ENCODE measurements at places on chromosomes 11 and 22.

GRCh38 chr22:43389227-43389836 lies 22.5 kb upstream of the MPPED1 start:
- no peak for DNase-seq

DNA sequence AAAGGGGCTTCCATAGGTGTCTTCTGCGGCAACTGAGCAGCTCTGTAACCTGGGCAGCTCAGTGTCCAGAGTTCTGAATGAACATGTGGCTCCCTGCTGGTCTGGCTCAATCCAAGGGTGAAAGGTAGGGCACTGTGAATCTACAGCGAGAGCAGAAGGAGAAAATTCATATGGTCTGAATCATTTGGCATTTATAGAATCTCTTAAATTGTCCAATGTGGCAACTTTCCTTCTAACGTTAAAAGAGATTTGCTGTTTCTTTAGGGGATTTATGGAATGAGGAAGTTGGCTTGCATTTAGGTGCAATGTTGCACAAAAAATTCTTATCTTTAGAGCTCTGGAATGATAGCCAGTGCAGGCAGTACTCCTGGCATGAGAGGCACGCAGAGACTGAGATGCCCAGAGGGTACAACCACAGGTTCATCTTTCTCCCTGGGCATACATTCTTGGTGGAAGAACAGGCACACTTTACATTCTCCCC lies 17.0 kb downstream of the ATXN10 start:
- DNase-seq, result no peak

DNA sequence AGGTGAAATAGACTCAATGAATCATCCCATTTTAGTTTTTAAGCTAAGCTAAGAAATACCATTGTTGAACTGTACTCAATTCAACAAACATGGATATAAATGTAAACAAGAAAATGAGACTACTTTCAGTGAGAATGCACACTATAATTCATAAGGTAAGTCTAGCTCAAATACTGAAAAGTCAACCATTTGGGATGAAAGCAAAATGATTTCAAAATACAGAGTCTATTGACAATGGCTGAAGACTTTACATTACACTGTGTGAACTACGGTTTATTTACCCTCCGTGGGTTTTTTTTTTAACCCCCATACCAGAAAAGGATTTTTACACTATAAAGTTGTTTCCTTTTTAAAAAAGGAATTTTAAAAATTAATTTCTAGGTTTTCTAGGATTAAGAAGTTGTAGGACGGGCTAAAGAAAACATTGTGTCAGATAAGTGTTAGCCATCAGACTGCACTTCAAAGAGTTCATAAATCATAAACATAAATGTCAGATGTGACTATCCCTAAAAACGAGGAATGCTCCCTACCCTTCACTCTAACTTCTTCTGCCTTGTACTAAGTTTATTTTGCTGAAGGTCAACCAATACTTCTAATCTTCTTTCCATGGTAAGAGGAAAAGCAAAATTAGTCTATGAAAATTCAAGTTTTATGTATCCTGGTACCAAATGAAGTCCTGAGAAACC lies 83.0 kb downstream of the FCHSD2 start:
- DNase-seq, result no peak

DNA sequence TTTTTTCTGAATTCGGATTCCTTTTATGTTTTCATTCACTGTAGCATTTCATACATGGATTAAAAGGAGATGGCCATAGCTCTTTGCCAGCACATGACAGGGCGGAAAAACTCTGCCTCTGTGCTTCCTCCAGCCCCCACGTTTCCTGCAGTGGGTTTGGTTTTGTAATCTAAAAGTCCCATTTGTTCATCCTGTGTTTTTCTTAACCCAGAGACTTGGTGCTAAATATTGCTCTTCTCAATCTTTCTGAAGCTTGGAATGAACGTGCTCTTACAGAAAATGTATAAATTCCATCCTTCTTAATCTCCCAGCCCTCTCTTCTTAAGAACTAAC lies 89.9 kb downstream of the PPP6R3 start:
- peak; percentile 82 for DNase-seq

DNA sequence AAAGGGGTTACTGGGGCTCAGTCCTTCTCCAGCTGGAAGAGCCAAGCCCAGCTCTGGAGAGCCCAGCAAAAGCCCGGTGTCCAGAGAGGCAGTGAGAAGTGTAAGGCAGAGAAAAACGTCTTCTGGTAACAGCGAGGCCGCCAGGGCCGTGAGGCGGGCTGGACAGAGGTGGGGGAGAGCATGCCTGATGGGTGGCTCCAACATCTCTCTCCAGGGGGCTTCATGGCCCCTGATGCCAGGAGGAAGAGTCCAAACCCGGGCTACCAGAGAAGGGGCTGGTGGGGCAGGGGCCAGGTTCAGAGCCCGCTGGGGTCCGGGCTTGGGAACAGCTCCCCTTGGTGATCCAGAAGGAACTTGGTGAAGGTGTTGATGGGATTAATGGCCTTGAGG lies 21.7 kb downstream of the ARHGAP1 start:
- DNase-seq, result no peak

DNA sequence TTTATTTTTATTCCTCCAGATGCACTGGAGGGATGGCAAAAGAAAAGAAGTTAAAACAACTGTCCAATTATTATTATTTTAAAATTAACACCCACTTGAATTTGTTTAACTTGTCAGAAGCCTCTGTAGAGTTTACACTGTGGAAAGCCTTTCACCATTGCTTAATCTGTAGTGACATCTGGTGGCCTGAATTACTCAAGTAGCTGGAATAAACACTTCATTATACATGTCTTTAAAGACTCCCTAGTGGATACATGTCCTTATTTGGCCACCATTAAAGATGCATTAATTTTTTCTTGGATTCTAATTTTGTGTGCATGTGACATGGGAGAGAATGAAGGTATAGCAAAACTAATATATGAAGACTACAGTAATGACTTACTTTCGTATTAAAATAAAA lies 1496.5 kb downstream of the FAM181B start:
- peak; percentile 53 for DNase-seq

DNA sequence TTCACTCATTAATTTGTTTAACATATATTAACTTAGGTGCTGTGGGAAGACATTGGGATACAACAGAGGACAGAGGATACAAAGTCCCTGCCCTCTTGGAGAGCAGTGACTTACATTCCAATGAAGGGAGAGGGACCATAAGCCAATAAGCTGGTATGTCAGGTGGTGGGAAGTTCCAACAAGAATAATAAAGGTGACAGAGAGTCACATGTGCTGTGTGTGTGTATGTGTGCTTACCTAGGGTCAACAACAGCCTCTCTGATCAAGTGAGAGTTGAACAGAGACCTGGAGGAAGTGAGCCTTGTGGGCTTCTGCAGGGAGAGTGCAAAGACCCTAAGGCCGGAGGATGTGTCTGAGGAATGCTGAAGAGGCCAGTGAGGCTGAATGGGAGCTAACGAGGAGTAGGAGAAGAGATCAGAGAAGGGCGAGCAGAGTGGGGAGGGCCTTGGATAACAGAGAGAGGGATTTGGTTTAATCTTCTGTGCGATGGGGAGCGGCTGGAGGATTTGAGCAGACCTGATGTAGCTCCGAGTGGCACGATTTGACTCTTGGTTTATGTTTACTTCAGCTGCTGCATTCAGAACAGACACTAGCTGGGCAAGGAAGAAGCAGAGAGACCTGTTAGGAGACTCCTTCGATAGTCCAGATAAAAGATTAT lies 35.3 kb downstream of the MAP6 start:
- no peak for DNase-seq

DNA sequence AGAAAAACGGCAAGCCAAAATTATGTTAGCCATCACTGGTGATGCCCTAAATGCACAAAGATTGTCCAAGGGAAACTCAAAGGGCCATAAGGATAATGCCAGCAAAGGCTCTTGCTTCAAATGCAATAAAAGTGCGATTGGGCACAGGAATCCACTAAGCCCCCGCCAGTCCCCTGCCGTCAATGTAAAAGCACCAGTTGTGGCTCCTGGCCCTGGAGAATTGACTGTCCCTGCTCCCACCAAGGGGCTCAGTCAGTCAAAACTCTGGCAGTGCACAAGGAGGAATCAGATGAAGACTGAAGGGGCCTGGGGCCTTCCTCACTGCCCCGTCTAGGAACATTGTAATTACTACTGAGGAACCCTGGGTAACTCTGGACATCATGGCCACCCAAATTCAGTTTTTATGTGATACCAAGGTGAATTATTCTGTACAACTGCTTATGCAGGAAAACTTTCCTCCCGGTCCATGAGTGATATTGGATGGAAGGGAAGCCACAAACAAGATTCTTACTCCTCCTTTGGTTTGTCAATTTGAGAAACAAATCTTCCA lies 85.6 kb downstream of the PIWIL4 start:
- DNase-seq, result no peak

DNA sequence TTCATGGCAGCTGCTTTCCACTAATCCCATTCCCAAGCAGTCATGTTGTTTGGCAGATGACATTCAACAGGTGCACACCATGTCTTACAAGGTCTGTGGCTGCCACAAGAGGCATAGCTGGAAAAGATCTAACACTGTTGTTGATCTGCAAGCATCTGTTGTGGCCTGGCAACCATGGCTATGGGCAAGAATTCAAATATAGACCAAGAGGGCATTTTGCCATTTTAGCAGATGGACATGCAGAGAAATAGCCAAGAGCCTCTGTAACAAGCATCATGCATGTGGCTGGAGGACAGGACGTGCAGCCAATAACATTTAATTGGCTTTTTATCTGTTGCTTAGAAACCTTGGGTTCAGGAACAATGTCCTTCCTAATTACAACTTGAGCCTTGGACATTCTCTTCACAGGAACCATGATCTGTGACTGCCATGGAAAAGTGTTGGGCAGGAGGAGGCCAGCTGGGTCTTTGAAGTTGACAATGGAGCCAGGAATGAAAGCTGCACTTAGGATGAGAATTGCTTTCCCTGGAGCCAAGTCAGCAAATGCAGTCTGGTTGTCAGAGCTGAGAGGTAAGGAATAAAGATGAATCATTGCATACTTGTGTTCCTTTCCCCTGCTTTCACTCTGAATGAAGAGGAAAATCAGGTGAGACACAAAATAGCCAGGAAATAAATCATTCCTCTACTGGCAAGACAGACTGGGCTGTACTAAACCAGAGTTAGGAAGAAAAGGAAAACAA lies 113.6 kb upstream of the ANO5 start:
- no peak for DNase-seq

DNA sequence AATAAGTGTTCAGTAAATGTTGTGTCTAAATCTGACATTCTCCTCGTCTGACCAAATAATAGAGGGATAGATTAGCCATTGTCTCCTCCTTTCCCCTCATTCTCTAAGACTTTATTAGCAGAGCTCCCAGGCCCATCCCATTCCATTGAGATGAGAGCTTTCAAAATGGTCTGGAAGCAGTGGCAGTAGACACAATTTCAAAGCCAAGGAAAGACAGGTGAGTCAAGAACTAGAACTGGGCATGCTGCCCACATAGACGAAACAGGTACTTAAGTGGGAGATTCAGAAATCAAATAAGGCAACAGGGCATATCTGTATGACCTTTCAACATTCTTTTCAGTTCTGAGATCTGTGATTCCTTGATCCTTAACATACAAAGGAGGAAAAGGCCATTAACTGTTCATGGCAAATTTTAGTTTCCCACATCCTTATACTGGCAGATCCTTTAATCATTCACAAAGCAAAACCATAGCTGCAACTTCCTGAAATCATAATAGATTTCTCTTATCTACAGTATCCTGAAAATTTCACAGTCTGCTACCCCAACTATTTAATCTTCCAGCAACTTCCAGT lies 96.6 kb upstream of the KCNA4 start:
- DNase-seq, result no peak

DNA sequence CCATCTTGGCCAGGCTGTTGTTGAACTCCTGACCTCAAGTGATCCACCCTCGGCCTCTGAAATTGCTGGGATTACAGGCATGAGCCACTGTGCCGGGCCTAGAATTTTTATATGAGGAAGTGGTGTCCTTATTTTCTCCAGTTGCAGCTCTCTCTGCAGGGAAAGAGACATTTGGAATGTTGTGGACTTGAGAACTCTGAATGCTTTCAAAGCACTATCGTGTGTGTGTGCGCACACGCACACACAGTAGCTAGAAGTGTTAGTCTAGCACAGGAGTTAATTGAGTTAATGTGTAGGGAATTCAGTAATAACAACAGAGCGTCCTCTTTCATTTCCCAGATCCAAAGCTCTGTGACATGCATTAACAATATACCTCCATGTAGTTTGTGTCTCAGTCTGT lies 164.0 kb upstream of the RASSF10 start:
- no peak for DNase-seq

GRCh38 chr11:75498556-75499255 lies 27.0 kb downstream of the GDPD5 start:
- peak; percentile 30 for DNase-seq

GRCh38 chr11:76786016-76786415 lies 2.9 kb downstream of the TSKU start:
- no peak for DNase-seq

- peak; percentile 51 for DNase-seq
These were observed 35.8 kb downstream of the TNRC6B start for GRCh38 chr22:40213478-40213877.

DNA sequence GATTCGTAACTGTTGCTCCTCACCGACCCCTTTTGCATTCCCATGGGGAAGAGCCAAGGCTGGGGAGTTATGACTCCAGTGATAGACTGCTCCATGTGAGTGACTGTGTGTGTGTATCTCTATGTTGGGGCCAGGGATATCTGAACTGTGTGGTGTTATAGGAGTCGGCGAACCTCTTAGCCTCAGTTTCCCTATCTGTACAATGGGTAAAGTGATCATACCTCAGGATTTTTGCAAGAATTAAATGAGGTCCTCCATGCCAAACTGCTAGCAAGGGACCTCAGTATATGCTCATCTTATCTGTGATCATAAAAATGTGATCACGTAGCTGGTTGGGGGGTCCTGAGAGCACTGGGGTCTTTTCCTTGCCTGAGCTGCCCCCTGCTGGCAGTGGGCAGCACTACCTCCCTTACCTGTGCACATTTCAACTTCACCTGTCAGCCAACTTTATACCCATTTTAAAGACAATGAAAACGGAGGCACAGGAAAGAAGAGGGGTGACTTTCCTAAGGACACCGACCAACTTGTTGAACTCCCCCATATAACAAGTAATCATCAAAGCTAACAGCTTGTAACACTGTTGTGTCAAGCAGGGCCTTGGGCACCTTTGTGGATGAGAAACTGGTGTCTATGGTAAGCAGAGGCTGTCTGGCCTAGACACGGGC lies 1.4 kb upstream of the DPP3 start:
- peak; percentile 27 for DNase-seq

DNA sequence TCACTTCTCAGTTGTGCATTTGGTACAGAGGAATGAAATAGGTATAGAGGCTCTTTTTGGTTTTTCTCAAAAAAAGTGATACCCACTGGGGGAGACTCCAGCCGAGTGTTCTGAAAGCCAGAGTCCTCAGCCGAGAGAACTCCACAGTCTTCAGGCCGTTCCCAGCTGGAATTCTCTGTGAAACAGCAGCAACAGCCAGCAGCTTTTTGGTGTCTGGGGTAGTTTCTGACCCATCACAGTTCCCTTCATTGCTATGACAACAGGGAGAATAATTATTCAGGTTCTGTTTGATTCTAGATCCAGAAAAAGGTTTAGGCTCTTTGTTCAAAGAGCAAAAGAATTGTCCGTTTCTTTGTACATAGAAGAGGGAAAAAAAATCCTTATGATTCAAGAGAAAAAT lies 84.6 kb downstream of the C22orf31 start:
- DNase-seq, result no peak

GRCh38 chr11:10600570-10601248 lies 32.2 kb upstream of the LYVE1 start:
- peak; percentile 58 for DNase-seq

GRCh38 chr22:36279219-36279666 lies 26.3 kb downstream of the APOL1 start:
- DNase-seq, result peak; percentile 46

- no peak for DNase-seq
These were observed 3.4 kb downstream of the CTSF start for GRCh38 chr11:66564984-66565383.

- no peak for DNase-seq
These were observed 142.4 kb downstream of the APIP start for GRCh38 chr11:34773826-34774225.

Measured in suppressor macrophage (primary cell).